ENCODE measurements at places on chromosomes 5 and 9.

DNA sequence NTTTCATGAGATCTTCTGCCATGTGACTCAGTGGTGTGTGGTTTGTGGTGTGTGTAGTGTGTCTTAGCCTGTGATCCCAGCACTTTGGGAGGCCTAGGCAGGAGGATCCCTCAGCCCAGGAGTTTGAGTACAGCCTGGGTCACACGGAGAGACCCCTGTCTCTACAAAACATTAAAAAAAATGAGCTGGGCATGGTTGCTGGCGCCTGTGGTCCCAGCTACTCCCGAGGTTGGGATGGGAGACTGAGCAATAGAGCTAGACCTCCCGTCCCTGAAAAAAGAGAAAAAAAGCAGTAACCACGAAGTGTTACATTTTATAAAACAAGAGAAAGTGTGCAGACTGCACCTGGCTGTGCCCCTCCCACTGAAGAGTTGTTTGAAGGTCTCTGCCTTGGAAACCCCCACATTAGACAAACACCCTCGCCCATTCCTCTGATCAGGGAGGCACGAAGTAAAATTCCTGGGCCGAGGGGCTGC is 21.2 kb upstream of the RNU6ATAC start:
- no peak for DNase-seq

DNA sequence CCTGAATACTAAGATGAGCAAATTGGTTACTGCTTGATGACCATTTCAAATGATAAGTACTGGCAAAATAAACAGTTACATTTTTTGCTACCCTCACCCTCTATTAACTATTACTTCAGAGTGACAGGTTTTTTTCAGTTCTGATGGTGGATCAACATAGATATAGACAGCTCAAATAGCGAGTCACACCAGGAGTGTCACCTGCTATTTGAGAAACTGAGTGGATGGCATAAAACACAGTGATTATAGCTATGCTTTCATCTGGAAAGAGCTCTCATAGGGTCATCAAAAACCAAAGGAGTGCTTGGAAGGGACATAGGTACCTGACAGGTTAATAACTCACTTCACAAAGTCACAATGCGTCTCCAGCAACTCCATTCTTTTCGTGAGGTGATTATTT is 244.5 kb upstream of the C9orf72 start:
- no peak for DNase-seq

GRCh38 chr5:139271201-139272027 is 22.1 kb upstream of the MATR3 start:
- no peak for DNase-seq

DNA sequence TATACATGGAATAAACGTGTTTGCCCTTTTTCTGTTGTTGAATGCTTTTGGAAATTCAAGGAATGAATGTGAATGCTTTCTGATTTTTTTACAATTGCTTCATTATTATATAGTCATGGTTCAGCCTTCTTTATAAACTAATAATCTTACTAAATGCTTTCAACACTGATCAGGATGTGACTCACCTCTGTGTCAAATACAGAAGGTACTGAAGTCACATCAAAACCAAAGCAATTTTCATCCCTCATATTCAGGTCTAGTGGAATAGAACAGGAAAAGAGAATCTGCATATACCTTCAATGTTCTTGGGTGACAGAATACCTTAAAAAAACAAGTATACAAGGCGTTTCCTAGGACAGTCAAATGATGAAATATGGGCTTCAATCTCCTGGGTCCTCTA is 170.7 kb downstream of the PDE4D start:
- DNase-seq: no peak

DNA sequence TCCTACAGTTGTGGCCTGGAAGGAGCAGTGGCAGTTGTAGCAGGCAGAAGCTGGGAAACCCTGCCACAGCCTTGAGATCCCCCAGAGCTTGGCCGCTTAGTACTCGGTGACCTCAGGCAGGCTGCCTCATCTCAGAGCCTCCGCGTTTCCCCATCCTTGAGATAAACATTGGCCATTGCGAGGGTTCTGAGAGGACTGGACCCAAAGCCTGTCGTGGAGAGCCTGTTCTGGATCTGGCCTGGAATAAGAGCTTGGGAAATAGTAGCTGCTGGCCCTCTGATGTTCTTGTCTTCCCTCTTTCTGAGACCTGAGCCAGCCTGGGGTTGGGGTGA is 1.3 kb downstream of the MIGA2 start:
- DNase-seq: no peak

All from activated T-cell treated with anti-CD3 and anti-CD28 coated beads, Interleukin-2, amount 50 U/mL, for 72 hours (primary cell).